ENCODE measurements at places on chromosomes 13 and 19.

- DNase-seq: no peak
Observed at GRCh38 chr13:102881819-102882686, 36.2 kb downstream of the ERCC5 start.

DNA sequence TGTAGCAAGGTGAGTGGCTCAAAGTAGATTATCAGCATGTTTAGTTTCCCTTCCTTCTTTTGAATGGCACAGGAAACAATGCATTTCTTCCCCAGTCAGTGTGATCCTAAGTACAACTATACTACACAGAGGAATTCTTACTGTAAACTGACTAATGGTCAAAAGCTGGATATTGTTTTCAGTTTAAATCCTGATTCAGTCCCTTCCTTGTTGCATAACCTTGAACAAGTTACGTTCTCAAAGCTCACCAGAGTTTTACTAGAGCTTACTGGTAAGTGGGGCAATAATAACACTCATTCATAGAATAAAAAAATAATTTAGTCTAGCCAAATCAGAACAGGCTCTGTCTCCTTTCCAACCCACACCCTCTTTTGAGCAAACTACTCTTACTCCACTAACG lies 180.1 kb downstream of the POSTN start:
- DNase-seq: no peak

DNA sequence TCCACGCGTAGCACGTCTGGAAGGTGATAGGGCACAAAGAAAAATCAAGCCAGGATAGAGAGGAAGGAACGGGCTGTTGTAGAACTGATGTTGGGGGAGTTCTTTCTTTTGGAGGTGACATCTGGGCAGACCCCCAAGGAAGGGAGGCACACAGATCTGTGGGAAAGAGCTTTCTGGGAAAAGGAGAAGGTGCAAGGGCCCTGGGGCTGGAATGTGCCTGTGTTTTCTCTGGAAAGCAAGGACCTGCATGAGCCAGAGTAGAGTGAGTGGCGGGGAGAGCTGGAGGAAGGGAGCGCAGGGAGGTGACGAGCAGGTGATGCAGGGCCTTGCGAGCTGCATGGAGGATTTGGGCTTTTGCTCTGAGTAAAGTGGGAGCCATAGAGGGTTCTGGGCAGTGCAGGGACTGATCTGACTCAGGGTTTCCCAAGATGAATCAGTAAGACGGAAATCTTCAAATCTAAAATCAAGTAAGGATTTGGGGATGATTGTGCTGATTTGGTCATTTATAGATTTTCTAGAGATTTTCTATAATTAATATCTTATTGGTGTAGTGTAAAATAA lies 30.8 kb downstream of the SMARCA4 start:
- no peak for DNase-seq

GRCh38 chr19:2027361-2027760 lies 11.8 kb upstream of the BTBD2 start:
- no peak for DNase-seq

DNA sequence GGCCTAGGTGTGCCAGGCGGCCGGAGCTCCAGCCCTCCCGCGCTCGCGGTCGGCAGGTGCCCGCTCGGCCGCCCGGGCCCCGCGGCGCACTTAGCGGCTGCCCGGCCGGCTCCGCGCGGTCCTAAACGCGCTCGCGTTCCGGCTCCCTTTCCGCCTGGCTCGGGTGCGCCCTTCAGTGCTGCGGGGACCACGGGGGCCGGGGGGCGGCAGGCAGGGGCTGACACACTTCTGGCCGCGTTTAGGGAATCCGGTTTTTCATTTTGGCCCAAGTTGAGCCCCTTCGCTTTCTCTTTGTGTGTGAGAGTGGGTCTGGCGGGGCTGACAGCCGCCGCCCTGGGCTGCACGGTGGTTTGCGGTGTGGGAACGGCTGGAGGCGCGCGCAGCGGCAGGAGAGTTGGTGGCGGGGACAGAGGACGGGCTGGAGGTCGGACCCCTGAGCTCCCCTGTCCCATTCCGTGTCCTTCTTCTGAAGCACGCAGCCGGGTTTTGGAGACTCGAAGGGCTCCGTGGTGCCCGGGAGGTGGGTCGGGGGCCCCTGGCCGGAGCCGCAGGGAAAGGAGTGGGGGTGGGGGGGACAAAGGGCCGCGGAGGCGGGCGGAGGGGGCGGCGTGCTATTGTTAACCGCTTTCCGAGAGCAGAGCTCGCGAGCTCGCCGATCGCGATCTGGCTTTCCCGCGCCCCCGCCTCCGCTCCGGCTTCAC lies 3.1 kb downstream of the FGF9 start:
- peak; percentile 49 for DNase-seq

GRCh38 chr13:46605076-46605824 lies 52.3 kb downstream of the LRCH1 start:
- no peak for DNase-seq

GRCh38 chr13:95060014-95060519 lies 241.2 kb downstream of the ABCC4 start:
- no peak for DNase-seq
